Melanocyte of skin (primary cell): ENCODE measurements at places on chromosomes 1 and 21. TPM values are rescaled to one million over a fixed set of nuclear protein-coding genes. Genes with fewer than 3 reads are reported as not detected.

The DENND2C gene
- 1.2 and 1.7 TPM in 2 replicates for total RNA-seq

The S100A7 gene
- total RNA-seq: not detected in 2 replicates

The SERTAD4 gene
- 0.33 and 0.46 TPM in 2 replicates for total RNA-seq

The CLCA1 gene
- not detected in 2 replicates for total RNA-seq

The UBIAD1 gene
- 13.4 and 14.5 TPM in 2 replicates for total RNA-seq

The IFI16 gene
- 334 and 473 TPM in 2 replicates for total RNA-seq

The HSPG2 gene
- total RNA-seq: 83.1 and 87.6 TPM in 2 replicates

The IL20 gene
- 0.34 TPM in 1 of 2 replicates, not detected in the other for total RNA-seq
